ENCODE measurements at places on chromosomes 13 and 19.

- peak overlapping the region; percentile 61 for H3K4me3 ChIP-seq
- H3K36me3 ChIP-seq: no peaks in the 10 kb centered on the region
- peaks cover 31% of the 10 kb centered on the region for H3K4me1 ChIP-seq
- H3K27me3 ChIP-seq: no peaks in the 10 kb centered on the region
- ATAC-seq: no peak
These were observed 62.0 kb upstream of the KLF2 start for GRCh38 chr19:16262618-16263017.

DNA sequence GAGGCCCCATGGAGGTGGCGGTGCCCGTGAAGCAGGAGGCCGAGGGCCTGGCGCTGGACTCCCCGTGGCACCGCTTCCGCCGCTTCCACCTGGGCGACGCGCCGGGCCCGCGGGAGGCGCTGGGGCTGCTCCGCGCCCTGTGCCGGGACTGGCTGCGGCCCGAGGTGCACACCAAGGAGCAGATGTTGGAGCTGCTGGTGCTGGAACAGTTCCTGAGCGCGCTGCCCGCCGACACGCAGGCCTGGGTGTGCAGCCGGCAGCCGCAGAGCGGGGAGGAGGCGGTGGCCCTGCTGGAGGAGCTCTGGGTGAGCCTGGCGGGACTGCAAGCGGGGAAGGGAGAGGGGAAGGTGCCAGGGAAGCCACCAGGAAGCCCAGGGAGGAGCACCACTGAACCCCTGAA lies 5.8 kb downstream of the ZNF444 start:
- peaks cover 34% of the 10 kb centered on the region for H3K36me3 ChIP-seq
- H3K4me1 ChIP-seq: peaks cover 17% of the 10 kb centered on the region
- no peaks in the 10 kb centered on the region for H3K27me3 ChIP-seq
- no peak for ATAC-seq
- H3K4me3 ChIP-seq: no peak overlapping the region

- H3K27ac ChIP-seq: no peak overlapping the region
- no peak overlapping the region for H3K4me3 ChIP-seq
These were observed 41.9 kb downstream of the ADPRHL1 start for GRCh38 chr13:113411216-113412023.

GRCh38 chr19:31144075-31144870 lies 205.0 kb downstream of the TSHZ3 start:
- no peaks in the 10 kb centered on the region for H3K36me3 ChIP-seq
- no peak overlapping the region for H3K4me3 ChIP-seq
- H3K27me3 ChIP-seq: peaks cover 7% of the 10 kb centered on the region
- ATAC-seq: no peak
- H3K4me1 ChIP-seq: peaks cover 4% of the 10 kb centered on the region
- H3K27ac ChIP-seq: no peak overlapping the region

- no peaks in the 10 kb centered on the region for H3K27me3 ChIP-seq
- no peaks in the 10 kb centered on the region for H3K36me3 ChIP-seq
- ATAC-seq: no peak
- H3K4me3 ChIP-seq: no peak overlapping the region
These were observed 407.5 kb downstream of the SPRY2 start for GRCh38 chr13:79933389-79933788.

DNA sequence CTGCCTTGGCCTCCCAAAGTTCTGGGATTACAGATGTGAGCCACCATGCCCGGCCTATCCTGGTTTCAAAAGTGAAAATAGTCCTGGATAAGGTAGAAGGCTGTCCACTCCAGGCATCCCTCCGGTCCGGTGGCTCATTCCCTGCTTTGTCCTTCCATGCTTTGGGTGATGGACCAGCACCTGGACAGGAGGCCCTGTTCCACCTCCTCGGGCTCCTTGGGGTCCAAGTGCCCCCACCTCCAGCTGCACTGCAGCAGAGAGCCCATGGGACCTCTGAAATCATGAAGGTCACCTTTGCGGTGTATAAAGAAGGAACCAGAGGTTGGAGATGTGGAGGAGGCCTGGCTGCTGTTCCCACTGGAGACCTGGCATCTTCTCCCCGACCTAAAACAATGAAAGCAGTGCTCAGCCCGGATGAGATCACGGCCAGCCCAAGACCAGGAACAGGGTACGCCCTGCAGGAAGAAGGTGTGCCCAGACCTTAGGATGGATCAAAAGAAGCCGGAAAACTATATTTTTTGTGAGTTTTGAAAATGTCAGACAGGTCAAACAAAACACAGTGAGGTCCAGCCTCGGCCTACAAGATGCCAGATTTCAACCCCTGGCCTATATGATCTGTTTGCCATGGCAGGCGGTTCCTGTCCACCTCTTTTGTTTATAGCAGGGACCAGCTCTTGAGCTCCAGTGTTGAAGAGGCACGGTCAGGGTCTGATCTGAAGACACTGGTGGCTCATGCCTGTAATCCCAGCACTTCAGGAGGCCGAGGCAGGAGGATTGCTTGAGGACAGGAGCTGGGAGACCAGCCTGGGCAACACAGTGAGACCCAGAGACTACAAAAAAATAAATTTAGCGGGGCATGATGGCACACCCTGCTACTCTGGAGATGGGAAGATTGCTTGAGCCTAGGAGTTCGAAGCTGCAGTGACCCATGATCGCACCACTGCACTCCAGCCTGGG lies 5.8 kb downstream of the LSR start:
- no peak overlapping the region for H3K4me3 ChIP-seq
- peak overlapping the region; percentile 34 for H3K27ac ChIP-seq
- no peaks in the 10 kb centered on the region for H3K27me3 ChIP-seq
- H3K36me3 ChIP-seq: peaks cover 50% of the 10 kb centered on the region

DNA sequence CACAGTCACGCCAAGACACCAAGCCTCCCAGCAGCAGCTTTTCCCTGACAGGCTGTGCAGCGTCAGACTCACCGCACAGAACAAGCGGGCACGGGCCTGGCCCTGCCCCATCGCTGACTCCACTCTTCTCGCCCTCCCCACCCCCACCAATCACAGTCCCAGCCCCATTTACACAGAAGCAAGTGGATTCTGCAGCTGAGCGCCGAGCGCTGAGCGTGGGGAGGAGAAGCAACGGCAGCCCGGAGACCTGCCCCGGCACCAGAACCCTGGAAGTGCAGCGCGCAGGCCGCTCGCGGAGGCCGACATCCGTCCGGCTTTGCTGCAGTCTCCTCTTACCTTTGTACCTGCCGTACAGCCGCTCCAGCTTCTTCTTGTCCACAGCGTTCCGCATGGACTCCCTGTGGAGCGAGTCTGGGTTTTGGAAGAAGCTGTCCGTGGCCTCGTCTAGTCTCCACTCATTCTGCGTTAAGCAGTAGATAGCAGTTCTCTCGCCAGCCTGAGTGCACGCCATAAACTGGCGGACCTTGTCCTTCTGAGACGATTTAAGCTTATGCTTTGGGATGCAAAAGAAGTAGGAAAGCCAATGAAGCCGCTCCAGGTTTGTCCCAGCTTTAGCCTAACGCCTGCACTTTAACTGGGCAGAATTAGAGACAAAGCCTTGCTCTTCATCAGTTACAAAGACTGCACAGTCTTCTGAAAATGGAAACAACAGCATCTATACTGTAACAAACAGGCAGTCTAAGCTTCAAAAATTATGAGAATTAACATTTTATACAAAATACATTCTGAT lies 6.8 kb downstream of the DCUN1D2 start:
- peaks cover 15% of the 10 kb centered on the region for H3K4me1 ChIP-seq
- H3K27ac ChIP-seq: peak overlapping the region; percentile 50
- no peak for ATAC-seq
- H3K36me3 ChIP-seq: peaks cover 47% of the 10 kb centered on the region
- H3K27me3 ChIP-seq: no peaks in the 10 kb centered on the region

DNA sequence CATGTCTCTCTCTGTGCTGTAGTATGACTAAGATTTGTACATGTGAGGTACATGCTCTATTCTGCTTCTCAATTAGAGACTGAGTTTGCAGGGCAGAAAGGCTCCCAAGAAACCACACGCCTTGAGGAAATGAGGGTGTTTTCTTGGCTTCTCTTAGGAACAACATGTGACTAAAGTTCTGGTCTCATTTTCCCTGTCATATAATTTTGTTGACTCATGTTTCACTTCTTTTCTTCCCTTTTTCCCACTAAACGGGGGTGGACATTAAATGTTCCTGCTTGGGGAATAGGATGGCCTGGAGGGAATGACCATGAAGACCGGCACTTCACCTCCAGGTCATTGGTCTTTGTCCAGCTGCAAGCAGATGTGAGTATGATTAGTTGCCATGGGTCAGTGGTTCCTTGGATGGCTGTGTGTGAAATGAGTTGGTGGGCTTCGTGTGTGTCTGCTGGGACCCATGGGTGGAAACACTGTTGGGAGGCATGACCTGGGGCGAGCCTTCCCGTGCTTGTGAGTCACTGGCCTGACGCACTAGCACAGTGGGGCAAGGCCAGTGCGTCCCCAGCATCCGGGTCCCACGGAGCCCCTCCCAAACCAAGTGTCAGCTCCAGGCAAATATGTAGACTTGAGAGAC lies 56.6 kb downstream of the COL4A1 start:
- no peaks in the 10 kb centered on the region for H3K36me3 ChIP-seq
- no peak overlapping the region for H3K27ac ChIP-seq
- H3K4me3 ChIP-seq: no peak overlapping the region

DNA sequence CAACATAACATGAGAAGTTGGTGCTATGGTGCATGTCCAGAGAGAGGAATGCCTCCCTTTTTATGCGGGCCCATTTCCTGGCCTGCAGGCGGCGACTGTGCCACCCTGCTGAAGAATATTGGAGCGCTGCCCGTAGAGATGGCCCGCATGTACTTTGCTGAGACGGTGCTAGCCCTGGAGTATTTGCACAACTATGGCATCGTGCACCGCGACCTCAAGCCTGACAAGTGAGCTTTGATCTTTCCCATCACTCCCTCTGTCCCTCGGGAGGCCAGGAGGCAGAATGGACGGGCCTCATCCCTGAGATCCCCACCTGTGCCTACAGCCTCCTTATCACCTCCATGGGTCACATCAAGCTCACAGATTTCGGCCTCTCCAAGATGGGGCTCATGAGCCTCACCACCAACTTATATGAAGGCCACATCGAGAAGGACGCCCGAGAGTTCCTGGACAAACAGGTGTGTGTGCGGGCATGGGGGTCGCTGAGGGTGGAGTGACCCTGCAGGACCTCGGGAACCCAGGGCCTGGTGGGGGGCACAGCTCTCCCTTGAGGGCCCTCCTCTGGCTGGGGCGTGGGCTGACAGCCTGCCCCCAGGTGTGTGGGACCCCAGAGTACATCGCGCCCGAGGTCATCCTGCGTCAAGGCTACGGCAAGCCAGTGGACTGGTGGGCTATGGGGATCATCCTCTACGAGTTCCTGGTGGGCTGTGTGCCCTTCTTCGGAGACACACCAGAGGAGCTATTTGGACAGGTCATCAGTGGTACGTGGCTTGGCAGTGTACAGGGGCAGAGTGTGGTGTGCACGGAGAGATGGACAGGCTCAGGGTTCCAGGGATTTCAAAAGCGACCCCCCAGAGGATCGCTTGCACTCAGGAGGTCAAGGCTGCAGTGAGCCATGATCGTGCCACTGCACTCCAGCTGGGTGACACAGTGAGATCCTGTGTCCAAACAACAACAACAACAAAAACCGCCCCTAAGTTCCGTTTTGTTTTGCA lies 16.2 kb downstream of the DNASE2 start:
- ATAC-seq: no peak
- no peak overlapping the region for H3K4me3 ChIP-seq
- no peak overlapping the region for H3K27ac ChIP-seq
- H3K27me3 ChIP-seq: peaks cover 9% of the 10 kb centered on the region
- peaks cover 11% of the 10 kb centered on the region for H3K4me1 ChIP-seq

- no peaks in the 10 kb centered on the region for H3K4me1 ChIP-seq
- no peak overlapping the region for H3K27ac ChIP-seq
- no peak for ATAC-seq
- no peaks in the 10 kb centered on the region for H3K36me3 ChIP-seq
These were observed 439.8 kb downstream of the ITGBL1 start for GRCh38 chr13:101892296-101892695.

DNA sequence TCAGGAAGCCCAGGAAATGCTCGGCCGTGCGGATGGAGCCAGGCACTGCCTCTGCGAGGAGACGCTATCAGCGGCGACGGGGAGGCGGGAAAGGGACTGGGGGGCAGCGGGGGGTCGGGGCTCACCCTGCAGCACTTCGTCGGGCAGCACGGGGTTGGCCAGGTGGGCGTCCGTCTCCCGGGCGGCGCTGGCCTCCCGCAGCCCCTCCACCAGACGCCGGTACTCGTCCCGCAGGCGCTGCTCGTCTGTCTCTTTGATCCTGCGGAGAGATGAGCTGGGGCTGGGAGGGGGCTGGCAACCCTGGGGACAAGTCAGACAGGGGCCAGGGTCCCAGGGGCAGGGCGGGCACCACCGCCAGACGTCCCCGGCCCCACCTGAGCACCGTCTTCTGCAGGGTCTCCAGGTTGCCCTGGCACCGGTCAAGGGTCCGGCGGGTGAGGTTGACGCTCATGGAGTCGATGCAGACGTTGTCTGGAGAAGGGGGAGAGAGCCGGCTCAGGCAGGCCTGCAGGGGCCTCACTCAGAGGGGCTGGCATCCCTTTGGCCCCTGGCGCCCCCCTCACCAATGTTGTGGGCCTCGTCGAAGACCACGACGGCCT lies 6.4 kb downstream of the ERCC2 start:
- no peak overlapping the region for H3K27ac ChIP-seq
- H3K36me3 ChIP-seq: peaks cover 20% of the 10 kb centered on the region
- ATAC-seq: no peak
- H3K4me3 ChIP-seq: no peak overlapping the region

DNA sequence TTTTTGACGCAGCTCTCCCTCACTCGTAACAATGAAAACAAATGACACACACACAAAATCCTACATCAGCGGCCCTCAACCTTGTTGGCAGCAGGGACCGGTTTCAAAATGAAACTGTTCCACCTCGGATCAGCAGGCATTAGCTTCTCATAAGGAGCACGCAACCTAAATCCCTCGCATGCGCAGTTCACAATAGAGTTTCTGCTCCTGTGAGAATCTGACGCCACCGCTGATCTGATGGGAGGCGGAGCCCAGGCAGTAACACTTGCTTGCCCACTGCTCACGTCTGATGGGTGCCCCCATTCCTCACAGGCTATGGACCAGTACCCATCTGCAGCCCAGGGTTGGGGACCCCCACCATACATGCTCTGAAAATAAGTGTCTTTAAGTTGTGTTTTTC lies 43.4 kb downstream of the DHRS12 start:
- ATAC-seq: no peak
- H3K4me3 ChIP-seq: no peak overlapping the region
- peak overlapping the region; percentile 55 for H3K27ac ChIP-seq
- H3K36me3 ChIP-seq: peaks cover 66% of the 10 kb centered on the region
- no peaks in the 10 kb centered on the region for H3K27me3 ChIP-seq
- peaks cover 25% of the 10 kb centered on the region for H3K4me1 ChIP-seq

- H3K4me1 ChIP-seq: no peaks in the 10 kb centered on the region
- no peak overlapping the region for H3K4me3 ChIP-seq
- H3K36me3 ChIP-seq: no peaks in the 10 kb centered on the region
- H3K27ac ChIP-seq: no peak overlapping the region
These were observed 191.1 kb upstream of the GPR12 start for GRCh38 chr13:26951581-26952177.

DNA sequence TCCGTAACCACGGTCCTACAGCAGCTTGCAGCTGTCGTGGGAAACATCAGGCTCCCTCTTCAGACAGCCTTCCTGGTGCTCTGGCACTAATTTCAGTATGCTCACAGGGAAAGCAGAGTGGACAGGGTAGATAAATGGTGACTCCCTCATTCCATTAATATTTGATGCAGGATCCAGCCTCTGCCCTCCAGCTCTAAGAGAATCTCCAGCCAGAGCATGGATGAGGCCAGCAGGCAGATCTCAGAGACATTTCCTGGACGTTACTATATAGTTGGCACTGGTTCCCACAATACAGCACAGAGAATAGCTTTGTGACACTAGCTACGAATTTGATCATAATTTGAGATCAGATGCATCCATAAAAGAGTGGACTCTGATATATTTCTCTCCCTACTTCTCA lies 341.4 kb downstream of the LIG4 start:
- no peaks in the 10 kb centered on the region for H3K36me3 ChIP-seq
- H3K27ac ChIP-seq: no peak overlapping the region
- peaks cover 13% of the 10 kb centered on the region for H3K27me3 ChIP-seq
- ATAC-seq: no peak
- H3K4me3 ChIP-seq: no peak overlapping the region

Data from activated T-helper 17 cell treated with anti-CD3 and anti-CD28 coated beads, Interleukin-2, amount 50 U/mL, for 72 hours (primary cell).